ENCODE measurements at places on chromosomes 2 and 18. TPM values are rescaled to one million over a fixed set of nuclear protein-coding genes. Genes with fewer than 3 reads are reported as not detected.

IL36B gene
- not detected for total RNA-seq

TEKT4 gene
- total RNA-seq: not detected

TMEM17 gene
- 4.0 TPM for total RNA-seq

B4GALT6 gene
- 17.7 TPM for total RNA-seq

VIL1 gene
- total RNA-seq: not detected
